Stimulated activated CD4-positive, alpha-beta T cell treated with anti-CD3 and anti-CD28 coated beads, Interleukin-12 subunit alpha, Interleukin-12 subunit beta, amount 100 ng/mL, for 4 hours (primary cell): ENCODE measurements at places on chromosomes 3 and 15.

DNA sequence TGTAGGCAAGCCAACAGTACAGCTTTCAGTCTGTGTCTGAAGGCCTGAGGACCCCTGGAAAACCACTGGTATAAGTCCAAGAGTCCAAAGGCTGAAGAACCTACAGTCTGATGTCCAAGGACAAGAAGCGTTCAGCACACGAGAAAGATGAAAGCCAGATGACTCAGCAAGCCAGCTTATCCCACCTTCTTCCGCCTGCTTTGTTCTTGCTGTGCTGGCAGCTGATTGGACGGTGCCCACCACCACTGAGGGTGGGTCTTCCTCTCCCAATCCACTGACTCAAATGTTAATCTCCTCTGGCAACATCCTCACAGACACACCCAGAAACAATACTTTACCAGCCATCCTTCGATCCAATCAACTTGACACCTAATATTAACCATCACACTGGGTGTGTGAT is 59.0 kb upstream of the PDZRN3 start:
- no peak for DNase-seq

DNA sequence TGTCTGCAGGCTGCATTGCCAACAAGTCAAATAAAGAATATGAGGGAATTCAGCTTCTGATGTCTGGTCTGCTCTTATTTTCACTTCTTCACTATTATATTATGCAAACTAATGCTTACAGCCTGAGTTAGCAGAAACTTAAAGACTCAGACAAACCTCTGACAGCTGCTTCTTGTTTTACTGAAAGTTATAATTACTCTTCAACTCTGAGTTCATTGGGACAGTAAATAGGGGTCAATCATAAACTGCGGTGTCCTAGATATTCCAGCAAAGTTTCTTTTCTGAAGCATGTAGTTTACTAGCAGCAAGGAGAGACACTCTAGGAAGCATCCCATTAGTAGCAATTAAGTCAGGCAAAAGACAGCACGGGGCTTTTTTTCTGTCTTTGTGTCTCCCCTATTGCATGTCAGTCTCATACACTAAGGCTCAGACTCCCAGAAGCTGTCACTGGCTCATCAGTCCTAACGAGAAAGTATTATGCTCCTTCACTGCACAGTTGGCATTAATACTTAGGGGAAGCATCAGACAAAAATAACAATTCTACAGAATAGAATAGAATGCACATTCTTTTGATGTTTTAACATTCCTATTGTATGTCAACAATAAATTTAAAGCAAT is 1060.8 kb downstream of the ROBO1 start:
- DNase-seq, result no peak

- DNase-seq, result no peak
Measured at GRCh38 chr3:131933665-131934064, 101.1 kb downstream of the CPNE4 start.

DNA sequence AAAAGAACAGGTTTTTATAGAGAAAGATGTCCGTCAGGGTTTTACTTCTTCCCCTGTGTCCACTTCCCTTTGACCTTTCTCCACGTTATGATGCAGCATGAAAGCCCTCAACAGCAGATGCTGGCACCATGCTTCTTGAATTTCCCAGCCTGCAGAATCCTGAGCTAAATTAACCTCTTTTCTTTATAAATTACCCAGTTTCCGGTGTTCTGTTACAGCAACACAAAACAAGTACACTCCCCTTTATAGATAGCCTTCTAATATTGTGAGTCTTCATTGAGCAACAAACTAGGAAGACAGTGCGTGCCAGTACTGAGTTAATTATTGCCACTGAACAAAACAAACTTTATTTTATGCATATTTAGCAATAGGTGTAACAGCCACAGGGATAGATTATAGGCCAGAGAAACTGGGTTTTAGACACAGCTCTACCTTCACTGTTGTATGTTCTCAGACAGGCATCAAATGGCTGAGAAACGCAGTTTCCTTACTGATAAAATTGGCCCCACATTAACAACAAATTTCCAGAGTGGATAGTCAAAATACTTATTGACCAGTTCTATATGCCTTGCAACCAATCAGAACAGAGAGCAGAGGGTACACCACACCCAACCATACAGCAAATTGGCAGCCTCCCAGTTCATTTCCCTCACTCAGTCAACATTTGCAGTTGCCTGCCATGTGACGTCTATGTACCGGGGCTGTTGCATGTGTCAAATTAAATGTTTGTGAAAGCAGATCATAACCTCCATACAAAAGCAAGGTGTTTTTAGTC is 14.4 kb upstream of the TBL1XR1 start:
- no peak for DNase-seq

GRCh38 chr3:8981700-8982099 is 18.4 kb upstream of the RAD18 start:
- no peak for DNase-seq

DNA sequence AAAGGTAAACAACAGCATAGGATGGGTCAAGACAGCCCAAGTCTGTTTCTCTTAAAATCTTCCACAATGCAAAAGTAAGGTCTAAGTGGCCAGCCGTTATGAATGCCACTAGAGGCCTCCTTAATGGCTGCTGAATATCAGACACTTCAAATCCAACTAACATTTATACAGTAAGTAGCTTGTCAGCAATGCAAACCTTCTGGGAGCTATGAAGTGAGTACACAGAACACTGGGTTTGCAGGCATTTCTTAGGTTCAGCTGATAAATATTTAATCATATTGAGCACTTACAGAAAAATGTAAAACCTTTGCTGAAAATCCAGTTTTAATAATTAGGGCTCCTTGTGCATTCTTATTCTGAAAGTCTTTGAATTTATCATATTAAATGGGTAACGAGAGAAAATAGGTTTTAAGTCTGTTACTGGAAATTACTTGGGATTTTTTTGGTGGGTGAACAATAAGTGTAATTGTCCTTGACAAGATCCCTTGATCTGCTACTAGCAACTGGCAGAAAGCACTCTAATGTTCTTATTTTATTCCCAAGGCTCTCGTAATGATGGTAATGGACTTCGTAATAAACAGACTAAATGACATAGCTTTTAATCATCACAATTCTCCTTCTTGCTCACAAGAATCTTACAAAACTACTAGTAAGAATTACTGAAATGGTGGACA is 141.7 kb upstream of the GPR149 start:
- no peak for DNase-seq

GRCh38 chr3:55380561-55380960 is 106.5 kb downstream of the WNT5A start:
- DNase-seq, result no peak

GRCh38 chr3:52521881-52522650 is 11.6 kb downstream of the NT5DC2 start:
- DNase-seq, result no peak

DNA sequence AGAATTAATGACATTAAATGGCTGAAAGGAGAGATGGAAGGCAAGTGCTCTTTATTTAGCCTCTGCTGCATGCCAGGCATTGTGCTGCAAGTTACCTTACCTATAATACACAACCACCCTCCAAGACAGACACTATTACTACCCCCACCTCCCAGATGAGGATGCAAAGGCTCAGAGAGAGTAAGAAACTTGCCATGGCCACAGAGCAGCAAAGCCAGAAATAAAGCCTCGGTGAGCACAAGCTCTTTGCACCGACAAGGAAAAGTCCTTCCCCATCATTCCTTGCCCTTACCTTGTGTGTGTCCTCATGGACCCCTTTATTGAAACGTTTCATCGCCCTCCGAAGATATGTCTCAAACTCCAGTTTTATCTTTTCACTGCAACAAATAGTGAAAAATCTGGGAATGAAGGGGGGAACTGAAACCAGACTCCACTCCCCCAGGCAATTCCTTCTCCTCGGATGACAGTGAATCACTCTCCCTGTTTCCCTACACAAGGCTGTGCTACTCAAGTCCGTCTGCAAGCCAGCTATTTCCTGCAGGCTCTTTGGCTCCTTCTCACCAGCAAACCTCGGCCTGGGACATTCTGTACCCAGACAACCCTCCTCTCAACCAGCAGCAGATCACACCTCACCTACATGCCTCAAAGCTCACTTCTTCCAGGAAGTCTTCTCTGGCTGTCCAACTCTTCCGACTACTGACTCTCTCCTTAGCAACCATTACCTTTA is 11.4 kb downstream of the XPC start:
- no peak for DNase-seq

DNA sequence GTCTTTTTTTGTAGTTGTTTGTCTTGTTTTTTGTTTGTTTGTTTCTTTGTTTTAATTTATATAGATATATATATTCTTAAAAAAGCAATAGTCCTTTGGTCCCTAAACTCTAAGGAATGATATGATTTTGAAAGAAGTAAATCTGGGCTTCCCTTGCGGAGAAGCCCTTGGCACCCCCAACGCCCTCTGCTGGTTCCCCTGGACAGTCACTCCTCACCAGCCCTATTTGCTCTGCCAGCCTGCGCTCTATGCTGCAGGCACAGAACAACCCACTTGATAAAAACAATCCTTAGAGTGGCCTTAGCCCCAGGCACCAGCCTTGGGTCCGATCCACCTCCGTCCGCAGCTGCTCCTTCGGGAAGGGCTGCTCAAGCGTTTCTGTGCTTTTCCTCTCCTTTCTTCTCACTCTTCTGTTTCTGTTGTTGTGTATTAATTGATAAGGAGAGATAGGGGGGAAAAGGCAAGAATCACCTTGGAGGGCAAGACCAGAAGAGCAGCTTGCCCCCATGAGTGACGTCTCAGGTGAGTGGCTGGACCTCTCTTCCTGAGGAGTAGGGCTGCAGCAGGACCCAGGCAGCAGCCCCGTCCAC is 13.7 kb upstream of the PARP6 start:
- DNase-seq, result peak; percentile 54

- DNase-seq, result no peak
Measured at GRCh38 chr3:69752241-69752640, 13.0 kb downstream of the MITF start.

- DNase-seq, result no peak
Measured at GRCh38 chr15:83955806-83956265, 279.7 kb upstream of the GOLGA6L4 start.

DNA sequence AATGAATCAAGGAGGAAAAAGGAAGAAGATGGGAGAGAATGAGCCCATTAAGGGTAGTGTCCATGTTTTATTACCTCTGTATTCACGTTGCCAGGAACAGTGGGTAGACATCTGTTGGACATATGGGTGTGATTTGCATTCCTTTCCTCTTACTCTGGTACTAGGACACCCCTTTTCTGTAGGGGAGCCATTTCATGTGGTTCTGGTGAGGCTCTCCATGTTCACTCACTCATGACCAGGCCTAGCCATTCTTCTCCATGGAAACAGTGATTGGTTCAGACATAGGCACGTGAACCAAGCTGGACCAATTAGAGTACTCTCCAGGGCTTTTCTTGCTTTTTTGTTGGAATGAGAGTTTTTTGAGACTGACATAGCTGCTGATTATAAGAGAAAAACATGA is 39.6 kb upstream of the PDCD6IP start:
- no peak for DNase-seq

DNA sequence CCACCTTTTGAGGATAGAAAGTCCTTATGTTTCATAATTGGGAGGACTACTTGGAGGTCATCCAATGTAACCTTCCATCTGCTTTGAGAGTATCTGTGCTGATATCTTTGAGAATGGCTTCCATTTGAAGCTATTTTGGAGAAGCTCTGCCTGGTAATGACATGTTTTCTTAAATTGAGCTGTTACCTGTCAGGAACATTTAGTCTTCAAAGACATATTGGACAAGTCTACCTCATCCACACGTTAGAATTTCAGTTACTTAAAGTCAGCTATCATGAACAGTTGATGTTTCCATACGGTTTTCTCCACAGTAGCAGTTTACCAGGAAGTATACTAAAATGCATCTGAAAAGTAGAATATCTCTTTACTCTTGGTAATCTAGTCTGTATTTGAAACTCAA is 318.5 kb downstream of the EDEM1 start:
- no peak for DNase-seq

GRCh38 chr3:47888986-47889757 is 86.2 kb downstream of the DHX30 start:
- DNase-seq, result no peak

GRCh38 chr3:155605571-155605970 is 139.3 kb downstream of the PLCH1 start:
- DNase-seq, result no peak

DNA sequence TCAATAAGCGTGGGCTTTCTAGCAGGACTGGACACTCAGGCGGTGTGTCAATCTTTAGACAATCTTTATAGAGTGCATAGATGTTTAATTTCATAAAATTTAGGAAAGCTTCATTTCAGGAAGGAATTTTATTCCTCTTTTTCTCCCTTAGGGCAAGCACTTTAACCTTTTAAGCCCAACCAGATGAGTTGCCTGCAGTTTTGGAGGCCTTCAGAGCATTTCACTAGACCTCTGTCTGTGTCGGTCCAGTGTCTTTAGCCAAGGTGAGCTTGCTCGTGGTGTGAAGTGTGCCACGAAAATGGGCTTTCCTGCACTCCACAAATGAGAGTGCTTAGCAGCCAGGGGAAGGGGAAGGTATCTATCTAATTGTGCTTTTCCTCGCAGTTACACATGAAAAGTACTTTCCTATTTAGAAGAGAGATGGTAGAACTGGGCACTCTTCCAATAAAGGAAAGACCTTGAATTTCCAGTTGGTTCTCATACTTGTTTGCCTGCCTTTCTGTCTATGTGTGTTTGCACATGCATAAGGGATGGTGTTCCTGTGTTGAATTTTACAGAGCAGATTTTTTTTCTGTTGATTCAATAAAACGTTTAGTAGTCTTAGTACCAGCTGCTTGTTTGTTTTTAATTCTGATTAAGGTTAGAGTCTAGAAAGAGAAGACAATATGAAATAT is 53.6 kb downstream of the FEZF2 start:
- no peak for DNase-seq

GRCh38 chr3:185760088-185760487 is 64.8 kb downstream of the IGF2BP2 start:
- no peak for DNase-seq
